HepG2 (cell line): ENCODE measurements at places on chromosomes 5 and 9. TPM values are rescaled to one million over a fixed set of nuclear protein-coding genes. Genes with fewer than 3 reads are reported as not detected.

GRCh38 chr5:14590949-14591348 lies 9.4 kb downstream of the OTULINL start:
- DNase-seq = no peak

- peak; percentile 18 for DNase-seq
Measured at GRCh38 chr5:157603333-157604190, 28.0 kb upstream of the ADAM19 start.

DNA sequence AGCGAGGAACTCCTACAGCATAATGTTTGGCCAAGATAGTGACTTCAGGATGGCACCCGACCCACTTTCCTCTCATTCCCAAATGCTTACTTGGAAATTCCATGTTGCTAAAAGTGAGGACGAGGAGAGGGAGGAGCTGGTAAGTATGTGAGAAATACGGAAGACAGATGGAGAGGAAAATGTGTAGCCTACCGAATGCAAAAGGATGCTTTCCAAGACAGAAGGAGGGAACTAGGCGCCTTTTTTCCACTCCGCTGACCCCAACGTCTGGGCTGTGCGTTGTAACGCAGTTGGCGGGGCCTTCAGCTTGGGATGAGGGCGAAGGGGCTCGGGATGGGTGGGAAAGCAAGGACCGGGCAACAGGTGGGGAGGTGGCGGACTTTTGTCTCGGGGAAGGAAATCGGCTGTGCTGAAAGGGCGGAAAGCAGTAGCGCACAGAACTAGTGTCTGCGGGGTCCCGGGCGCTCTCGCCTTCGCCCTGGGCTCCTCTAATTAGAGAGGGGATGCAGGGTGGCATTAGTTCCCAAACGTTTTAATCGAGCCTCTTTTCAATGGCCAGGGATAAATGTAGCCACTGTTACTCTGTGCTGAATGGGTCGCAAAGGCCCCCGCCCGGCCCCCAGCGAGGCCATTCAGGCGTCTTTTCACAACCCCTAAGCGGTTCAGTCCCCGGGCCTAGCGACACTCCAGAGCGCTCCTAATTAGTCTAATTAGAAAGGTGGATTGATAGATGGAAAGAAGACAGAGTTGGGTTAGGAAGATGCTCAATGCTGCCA lies 12.6 kb downstream of the FOXD1 start:
- no peak for DNase-seq

GRCh38 chr5:138188626-138189025 lies 9.7 kb downstream of the KIF20A start:
- DNase-seq = no peak

DNA sequence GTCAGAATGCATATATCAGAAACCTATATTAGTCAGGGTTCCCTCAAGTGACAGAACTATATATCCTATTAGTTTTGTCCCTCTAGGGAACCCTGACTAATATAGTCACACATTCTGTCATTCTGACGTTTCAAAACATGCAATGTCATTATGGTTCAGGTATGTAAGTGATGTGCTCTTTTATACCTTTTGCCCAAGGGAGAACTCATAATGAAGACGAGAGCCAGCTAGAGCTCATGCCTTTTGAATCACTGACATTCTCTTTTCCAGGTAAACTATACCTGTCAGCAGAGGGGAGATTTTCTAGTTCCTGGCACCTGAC lies 576.7 kb downstream of the LRRC70 start:
- DNase-seq = no peak

DNA sequence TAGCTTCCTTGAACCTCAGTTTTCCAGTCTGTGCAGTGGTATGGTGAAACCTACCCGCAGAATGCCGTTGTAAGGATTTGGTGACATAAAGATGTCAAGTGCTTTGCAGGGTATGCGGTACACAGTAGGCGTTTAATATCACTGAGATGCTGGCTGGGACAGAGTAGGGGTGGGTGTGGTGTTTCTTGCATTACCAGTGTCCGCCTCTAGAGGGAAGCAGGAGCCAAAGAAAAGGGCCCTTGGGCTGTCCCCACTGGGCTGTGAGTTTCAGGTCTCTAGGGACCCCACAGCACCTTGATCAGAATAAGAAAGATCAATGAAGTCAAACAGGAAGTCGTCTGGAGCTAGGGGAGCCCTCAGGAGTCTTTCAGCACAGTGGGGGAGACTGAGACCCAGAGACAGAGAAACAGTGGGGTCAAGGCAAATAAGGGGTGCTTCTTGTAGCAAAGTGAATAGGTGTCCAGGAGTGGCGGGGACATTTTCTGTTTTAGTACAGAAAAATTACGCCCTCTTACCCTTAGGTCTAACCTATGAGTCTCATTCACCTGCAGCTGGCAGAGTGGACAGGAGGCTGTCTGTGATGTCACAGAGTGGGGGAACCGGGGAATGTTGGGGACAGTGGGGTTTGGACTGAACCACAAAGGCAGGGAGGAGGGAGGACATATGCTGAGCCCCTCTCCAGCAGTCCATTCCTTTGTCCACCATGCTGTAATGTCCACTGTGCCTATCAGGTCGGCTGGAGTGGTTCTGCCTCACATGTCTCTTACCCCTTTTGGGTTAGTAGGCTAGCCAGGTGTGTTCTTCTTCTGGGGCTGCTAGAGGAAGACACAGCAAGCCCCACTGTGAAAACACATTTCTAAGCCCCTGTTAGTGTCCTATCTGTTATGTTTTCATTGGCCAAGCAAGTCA lies 4.7 kb upstream of the TEX53 start:
- DNase-seq = peak; percentile 22

GRCh38 chr5:141832131-141832530 lies 46.1 kb downstream of the PCDH1 start:
- no peak for DNase-seq

- no peak for DNase-seq
Measured at GRCh38 chr5:131193106-131193505, 22.4 kb downstream of the LYRM7 start.

DNA sequence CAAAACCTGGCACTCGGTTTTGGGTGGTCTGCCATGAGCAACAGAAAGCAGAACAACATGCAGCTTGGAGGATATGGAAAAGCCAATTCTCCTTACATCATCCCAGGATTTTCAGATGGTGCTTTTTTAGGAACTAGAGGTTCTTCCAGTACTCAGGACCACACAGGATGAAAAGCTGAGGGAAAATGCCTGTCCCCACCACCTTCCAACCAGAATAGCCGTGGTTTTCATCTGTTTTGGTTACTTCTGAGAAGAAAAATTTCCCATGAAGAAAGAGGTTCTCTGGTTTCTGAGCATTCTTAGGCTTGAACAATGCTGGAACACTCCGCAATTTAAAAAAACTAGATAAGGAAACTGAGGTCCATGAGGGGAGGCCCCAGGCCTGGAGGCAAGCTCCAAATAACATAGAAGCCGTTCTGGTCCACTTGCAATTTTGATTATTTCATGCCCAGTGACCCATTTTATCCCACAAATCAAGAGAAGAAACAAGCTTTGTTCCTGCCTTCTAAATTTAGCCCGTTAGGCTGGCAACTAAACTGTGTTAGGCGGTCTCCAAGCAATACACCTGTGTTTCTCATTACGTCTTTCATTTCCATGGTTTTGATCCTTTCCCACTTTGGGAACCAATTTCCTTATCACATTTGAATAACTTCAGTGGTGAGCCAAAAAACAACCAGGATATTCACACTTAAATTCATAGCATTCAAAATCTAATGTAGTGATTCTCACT lies 79.2 kb upstream of the SPIN1 start:
- no peak for DNase-seq

DNA sequence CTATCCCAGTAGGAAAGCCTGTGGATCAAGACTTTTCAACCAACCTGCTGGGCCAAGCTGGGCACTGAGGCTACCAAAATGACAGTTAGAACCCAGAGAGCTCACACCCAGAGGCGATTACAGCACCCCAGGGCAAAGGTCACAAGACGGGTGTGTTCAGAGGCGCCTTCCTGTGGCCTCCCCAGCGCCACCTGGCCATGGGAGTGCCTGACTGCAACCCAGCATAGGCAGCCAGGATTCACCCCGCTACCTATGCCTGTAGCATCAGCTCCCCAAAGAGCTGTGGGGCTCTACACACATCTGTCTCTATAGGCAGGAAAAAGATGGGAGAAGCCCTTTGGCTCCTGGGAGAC lies 33.5 kb downstream of the PDGFRB start:
- peak; percentile 56 for DNase-seq

DNA sequence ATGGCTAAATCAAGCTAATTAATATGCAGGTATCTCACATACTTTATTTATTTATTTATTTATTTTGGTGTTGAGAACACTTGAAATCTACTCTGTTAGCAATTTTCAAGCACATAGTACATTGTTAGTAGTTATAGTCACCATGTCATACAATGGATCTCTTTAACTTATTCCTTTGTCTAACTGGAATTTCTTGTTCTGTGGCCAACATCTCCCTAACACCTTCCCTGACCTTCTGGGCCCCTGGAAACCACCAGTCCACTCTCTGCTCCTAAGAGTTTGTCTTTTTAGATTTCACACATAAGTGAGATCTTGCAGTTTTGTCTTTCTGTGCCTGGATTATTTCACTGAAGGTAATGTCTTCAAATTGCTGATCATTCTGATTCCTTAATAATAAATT lies 229.1 kb downstream of the SEMA5A start:
- DNase-seq = no peak

DNA sequence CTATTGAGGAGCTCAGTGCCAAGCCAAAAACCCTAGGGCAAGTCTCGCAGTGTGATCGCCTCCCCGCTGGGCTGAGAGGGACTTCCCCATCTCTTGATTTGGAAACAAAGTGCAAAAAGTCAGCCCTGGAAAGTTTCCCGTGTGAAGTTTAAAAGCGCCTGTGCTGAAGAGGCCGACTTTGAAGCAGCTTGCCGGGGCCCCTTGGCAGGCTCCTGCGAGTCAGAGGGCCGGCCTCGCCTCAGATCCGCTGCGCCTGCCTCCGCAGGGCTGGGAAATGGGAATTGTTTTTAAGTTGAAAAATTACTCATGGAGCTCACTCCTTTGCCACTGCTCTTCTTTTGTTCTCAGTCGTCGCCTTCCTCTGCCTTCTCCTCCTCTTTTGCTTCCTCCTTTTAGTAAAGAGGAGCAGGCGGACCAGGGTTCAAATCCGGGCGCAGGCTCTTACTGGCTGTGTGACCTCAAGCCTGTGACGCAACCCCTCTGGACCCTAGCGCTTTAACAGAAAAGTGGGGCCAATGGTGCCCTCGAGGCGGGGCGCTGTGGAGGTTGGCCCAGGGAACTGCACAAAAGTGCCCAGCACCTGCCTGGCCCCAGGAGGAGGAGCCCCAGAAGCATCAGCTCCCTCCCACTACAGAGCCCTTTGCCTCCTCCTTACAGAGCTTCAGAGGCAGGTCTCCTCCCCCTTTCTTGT lies 14.7 kb upstream of the LHX2 start:
- DNase-seq = no peak

DNA sequence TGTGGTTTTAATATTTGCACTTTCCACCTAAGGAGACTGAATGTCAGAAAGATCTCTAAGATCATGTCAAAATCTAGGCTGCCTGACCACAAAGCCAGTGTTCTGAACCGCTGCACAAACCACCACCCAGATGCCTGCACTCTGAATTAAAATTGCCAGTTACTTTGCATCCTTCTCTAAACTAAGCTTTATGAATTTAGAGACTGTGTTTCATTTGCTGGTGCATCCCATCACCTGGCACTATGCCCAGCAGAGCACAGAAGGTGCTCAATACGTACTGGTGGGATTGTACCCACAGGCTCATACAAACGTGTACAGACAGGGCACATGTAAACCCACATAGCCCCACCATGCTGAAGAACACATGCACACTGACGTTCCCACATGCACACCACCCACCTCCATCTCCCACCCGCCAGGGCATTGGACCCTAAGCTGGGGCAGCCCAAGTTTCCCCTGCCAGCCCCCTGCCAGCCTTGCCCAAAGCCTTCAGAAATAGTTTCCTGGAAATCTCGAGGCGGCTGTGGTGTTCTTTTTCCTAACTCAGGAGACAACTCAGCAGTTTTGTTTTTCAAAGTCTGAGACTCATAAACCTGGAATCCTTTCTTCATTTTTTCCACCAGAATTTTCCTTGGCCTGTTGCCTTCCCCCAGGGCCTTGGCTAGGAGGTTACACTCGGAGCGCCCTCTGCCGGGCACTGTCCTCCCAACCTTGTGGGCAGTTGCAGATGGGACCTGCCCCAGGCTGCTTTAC lies 9.6 kb upstream of the TRAF1 start:
- peak; percentile 65 for DNase-seq

- DNase-seq = no peak
Measured at GRCh38 chr5:119453040-119453373, 710 bp downstream of the HSD17B4 start.

DNA sequence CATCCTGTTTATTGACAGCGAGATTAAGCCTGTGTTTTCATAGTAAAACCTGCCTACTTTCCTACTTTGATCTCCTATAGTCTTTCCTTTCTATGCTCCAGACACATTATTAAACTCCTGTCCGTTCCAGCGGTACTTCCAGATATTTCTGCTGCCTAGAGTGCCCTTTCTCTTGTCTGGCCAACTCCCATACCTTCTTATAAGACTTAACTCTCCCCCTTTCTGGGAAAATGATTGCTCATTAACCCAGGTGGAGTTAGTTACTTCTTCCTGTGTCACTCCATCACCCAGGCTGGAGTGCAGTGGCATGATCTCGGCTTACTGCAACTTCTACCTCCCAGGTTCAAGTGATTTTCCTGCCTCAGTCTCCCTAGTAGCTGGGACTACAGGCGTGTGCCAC lies 33.1 kb downstream of the KDM4C start:
- peak; percentile 20 for DNase-seq

DNA sequence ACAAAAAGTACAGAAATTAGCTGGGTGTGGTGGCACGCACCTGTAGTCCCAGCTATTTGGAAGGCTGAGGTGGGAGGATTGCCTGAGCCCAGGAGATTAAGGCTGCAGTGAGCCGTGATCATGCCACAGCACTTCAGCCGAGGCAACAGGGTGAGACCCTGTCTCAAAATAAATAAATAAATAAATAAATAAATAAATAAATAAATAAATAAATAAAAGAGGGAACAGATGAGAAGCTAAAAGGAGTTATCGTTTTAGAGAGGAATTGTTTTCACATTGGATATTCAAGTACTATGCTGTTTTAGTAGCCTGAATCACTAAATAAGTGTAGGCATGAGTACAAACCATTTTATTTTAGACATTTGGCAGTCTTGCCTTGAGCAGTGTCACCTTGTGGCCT lies 151.7 kb downstream of the UNC13B start:
- DNase-seq = no peak

- DNase-seq = no peak
Measured at GRCh38 chr5:96196890-96197289, 235.2 kb upstream of the ELL2 start.

DNA sequence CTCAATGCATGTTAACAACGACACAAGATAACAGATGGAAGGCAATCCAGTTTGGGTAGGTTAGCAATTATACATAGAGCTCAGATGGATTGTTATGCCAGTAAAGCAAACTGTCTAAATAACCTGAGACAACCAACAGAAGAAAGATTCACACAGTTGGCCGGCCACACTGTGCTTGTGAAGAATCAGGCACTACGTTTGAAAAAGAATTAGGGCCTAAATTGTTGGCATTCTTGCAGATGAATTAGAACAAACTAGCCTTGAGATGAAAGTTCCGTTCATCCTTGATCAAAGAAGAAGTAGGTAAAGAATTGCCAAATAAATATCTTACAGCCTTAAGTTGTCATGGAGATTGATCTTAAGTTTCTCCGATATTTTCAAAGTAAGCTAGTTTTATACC lies 210.6 kb downstream of the CDH18 start:
- DNase-seq = no peak

Gene LPAR1
- not detected in 2 replicates for total RNA-seq

Gene RNF208
- 1.8 and 2.1 TPM in 2 replicates for total RNA-seq

Gene FOXD4L5
- total RNA-seq = 0.22 TPM in 1 of 2 replicates, not detected in the other

Gene KCNIP1
- not detected in 2 replicates for total RNA-seq

Gene IFNA21
- total RNA-seq = not detected in 2 replicates

Gene SLC22A4
- 0.62 and 0.83 TPM in 2 replicates for total RNA-seq

Gene GFI1B
- total RNA-seq = 0.51 TPM in 1 of 2 replicates, not detected in the other

Gene CD74
- 30.1 and 84.4 TPM in 2 replicates for total RNA-seq

Gene NRARP
- total RNA-seq = 0.14 and 0.22 TPM in 2 replicates
